ENCODE measurements at places on chromosomes 13 and 19.

DNA sequence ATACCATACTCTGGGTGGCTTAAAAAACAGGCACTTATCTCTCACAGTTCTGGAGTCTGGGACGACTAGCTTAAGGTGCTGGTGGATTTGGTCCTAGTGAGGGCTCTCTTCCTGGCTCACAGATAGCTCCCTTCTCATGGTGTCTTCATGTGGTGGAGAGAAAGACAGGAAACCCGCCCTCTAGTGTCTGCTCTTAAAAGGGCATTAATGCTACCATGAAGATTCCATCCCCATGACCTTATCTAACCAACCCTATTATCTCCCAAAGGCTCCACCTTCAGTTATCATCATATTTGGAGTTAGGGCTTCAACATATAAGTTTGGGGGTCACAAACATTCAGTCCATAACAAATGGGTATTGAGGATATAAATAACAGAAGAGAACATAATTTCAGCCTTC lies 139.4 kb downstream of the HS6ST3 start:
- no peak for DNase-seq

DNA sequence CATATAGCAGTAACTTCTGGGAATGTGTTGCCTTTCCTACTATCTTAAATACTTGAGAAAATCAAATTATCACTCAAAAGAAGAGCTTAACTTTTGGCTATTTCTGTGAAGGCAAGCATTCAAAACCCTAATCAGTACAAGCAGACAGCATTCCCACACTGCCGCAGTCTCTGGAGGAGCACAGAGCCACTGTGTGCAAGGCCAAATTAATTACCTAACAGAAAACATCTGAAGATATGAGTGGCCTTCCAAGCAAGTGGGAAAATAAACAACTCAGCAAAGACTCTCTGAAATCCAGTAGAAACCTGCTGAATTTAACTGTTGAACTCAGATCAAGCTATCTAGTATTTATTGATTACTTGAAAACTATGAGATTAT lies 68.2 kb downstream of the COL4A1 start:
- DNase-seq, result no peak

GRCh38 chr19:50952910-50953309 lies at the start of gene KLK5:
Gene KLK5, minus strand, starts transcription at chr19:50953038. Its CDS starts 381 bp downstream, at chr19:50952657.
- no peak for DNase-seq

DNA sequence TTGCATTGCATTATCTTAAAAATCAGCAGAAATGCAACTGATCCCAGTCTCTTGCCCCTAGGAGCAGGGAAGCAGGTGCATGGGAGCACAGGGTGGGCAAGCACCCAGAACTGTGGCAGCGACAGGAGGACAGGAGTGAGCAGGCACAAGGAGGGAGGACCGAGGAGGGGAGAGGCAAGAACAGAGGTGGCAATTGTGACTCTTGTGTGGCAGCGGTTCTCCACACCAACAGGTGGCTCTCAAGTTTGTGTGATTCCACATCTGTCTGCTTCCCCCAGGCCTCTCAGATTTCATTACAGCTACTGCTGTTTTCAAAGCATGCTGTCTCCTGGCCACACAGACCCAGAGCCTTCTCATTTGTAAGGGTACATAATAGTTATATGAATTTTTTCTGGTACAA lies 108.5 kb downstream of the STK24 start:
- DNase-seq, result no peak

- DNase-seq, result no peak
Measured at GRCh38 chr19:31570718-31571117, 221.5 kb upstream of the TSHZ3 start.

DNA sequence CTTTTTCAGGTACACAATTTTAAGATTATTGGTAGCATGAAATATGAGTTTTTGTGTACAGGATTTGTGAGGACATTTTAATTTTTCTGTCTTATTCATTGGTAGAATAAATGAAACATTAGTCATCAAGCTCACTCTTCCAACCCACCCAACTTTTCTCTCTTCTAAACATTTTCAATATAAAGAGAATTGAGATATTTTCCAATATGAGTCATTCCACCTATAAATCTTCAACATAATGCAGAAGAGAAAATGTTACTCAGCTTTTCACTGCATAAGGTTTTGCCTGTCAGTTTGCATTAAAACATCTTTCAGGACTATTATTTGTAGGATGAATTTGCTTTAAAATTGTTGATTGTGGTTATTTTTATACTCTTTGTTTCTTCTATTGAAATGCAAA lies 330.7 kb downstream of the PCDH20 start:
- DNase-seq, result no peak

DNA sequence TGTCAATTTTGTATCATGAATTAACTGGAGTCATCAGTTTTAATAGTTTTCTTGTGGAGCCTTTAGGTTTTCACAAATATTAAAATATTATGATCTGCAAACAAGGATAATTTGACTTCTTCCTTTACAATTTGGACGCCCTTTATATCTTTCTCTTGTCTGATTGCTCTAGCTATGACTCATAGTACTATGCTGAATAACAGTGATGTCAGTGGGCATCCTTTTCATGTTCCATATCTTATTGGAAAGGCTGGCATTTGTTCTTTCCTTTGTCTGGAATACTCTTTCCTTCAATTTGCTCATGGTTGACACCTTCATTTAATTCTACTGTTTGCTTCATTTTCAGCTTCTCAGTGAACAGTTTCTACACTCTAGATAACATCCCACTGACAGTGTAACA lies 1129.3 kb downstream of the SLITRK5 start:
- no peak for DNase-seq

GRCh38 chr19:41735071-41735600 lies 20.2 kb upstream of the CEACAM6 start:
- DNase-seq, result no peak

- DNase-seq, result no peak
Measured at GRCh38 chr13:20173116-20173746, 12.4 kb upstream of the GJA3 start.

- no peak for DNase-seq
Measured at GRCh38 chr19:32289566-32290210, 55.7 kb upstream of the ZNF507 start.

GRCh38 chr13:23348262-23349127 lies 85.0 kb downstream of the SACS start:
- no peak for DNase-seq

Measured in T-cell (primary cell).